Activated T-helper 2 cell treated with anti-CD3 and anti-CD28 coated beads, Interferon-gamma antibody, Interleukin-2, Interleukin-4, amounts not matched to agents 10 μg/mL and 5 μg/mL and 100 μg/mL, durations not matched to agents 14 hours and 24 hours and 36 hours (primary cell): ENCODE measurements at places on chromosomes 3 and 15.

DNA sequence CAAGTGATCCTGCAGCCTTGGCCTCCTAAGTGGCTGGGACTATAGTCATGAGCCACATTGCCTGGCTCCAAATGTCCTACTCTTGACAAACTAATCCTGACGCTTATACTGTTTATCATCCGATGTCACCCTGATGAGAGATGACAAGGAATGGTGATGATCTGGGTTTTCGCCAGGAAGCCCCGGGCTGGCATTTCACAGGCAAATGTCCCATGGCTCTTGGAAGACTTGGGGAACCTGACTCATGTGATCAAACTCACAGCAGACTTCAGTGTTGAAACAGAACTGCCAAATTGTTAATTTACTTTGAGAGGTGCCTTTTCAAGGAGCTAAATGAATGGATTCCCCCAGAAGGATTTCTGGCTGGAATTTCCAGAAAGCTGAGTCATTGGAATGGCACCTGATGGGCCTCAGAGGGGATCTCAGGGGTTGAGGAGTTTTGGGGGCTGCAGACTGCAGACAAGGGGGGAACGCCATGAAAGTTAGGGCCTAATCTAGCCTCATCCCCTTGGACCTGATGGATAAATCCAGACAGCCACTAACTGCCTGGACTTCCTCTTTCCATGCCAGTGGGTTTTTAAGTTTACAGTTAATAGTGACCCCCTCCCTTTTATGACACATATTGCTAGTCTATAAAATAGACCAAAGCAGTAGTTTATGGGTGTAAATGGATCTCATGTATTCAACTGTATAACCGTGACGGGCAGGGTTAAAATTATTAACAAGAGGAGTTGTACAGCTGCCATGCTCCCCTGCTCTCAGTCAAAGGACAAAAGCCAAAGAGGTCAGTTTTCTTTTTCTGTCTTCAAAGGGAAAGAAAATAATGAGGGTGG lies 146.6 kb downstream of the CHSY1 start:
- H3K27ac ChIP-seq: no peak overlapping the region
- DNase-seq: no peak
- H3K27me3 ChIP-seq: no peaks in the 10 kb centered on the region
- no peaks in the 10 kb centered on the region for H3K4me1 ChIP-seq

DNA sequence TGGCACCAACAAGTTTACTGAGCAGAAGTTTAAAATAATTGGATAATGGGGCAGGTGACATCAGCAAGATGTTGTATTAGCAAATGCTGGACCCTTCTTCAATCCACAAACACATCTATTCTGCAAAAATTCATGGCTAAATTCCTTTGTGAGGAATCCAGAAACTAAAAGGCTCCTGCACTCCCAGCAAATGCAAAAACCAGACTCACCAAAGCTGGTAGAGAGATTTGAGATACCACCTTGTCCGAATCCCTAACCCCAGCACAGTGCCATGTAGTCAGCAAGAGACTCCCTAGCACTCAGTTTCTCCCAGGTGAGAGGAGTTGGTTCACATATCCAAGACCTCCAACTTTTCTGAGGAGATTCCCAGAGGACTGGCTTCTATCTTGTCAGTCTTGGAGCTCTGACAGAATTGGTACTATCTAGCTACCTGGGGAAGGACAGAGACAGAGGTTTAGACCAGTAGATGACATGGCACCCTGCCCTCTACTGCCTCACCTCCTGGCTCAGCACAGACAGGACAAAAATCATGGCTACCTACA lies 21.8 kb downstream of the GREM1 start:
- no peaks in the 10 kb centered on the region for H3K36me3 ChIP-seq
- H3K27me3 ChIP-seq: peaks cover 34% of the 10 kb centered on the region
- no peak for DNase-seq
- no peaks in the 10 kb centered on the region for H3K4me1 ChIP-seq
- H3K4me3 ChIP-seq: no peak overlapping the region

DNA sequence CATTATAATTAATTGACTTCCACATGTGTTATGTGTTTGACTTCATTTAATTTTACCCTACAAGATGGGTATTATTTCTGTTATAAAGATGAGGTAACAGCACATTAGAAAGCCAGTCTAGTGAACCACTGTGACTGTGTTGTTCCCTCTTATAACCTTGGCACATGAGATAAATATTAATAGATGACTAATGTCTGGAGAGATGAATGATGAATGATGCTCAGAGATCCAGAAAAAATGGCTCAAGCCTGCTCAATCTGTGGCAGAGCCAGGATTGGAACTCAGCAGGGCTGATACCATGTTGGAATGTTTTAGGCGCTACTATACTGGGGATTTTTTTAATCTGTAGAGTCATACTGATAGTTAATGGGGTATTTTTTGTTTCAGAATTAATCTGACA lies 118.8 kb upstream of the PTX3 start:
- no peak for DNase-seq
- peaks cover 2% of the 10 kb centered on the region for H3K27me3 ChIP-seq
- H3K27ac ChIP-seq: no peak overlapping the region
- no peaks in the 10 kb centered on the region for H3K4me1 ChIP-seq

- no peaks in the 10 kb centered on the region for H3K36me3 ChIP-seq
- H3K4me3 ChIP-seq: no peak within 1 kb of the TSS
- no peaks in the 10 kb centered on the region for H3K4me1 ChIP-seq
- no peak for DNase-seq
- H3K27ac ChIP-seq: no peak within 1 kb of the TSS
These were observed at the start of gene UPK1B for GRCh38 chr3:119173325-119173724. Gene UPK1B (plus strand): TSS chr3:119173598. CDS start chr3:119186742, 13,144 bp downstream.

DNA sequence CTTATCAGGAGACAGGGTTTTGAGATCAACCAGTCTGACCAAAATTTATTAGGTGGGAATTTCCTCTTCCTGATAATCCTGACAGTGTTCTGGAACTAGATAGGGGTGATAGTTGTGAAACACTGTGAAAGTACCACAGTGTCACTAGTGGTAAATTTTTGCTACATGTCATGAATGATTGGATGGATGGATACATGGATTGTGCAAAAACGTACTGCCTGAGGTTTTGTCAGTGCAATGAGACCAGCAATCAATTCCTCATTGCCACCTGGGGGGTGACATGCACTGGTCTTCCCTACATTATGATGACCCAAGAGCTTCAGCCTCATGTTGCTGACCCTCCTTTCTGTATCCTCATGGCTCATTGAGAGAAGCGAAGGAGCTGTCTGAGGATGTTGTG lies 123.5 kb downstream of the SLCO3A1 start:
- no peak overlapping the region for H3K27ac ChIP-seq
- no peaks in the 10 kb centered on the region for H3K27me3 ChIP-seq
- H3K4me1 ChIP-seq: peaks cover 3% of the 10 kb centered on the region
- no peak overlapping the region for H3K4me3 ChIP-seq
- H3K36me3 ChIP-seq: no peaks in the 10 kb centered on the region
- no peak for DNase-seq

DNA sequence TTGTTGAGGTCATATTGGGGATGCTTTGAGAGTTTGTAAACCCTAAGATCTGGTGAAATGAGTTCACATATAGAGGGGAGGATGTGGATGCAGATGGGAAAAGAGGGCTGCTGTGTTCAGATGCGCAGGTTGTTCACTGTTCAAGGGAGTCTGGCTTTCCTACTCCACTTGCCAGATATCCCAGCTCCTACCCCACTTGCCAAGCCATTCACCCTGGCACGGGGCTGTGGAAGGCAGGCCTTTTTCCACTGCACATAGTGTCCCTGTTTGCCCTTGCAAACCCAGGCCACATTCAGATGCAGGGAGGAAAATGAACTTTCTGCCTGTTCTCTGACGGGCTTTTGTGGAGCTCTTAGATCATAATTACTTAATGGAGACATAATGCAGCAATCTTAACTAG lies 29.0 kb downstream of the CRABP1 start:
- no peak overlapping the region for H3K27ac ChIP-seq
- H3K4me1 ChIP-seq: no peaks in the 10 kb centered on the region
- no peak for DNase-seq
- peaks cover 10% of the 10 kb centered on the region for H3K27me3 ChIP-seq

DNA sequence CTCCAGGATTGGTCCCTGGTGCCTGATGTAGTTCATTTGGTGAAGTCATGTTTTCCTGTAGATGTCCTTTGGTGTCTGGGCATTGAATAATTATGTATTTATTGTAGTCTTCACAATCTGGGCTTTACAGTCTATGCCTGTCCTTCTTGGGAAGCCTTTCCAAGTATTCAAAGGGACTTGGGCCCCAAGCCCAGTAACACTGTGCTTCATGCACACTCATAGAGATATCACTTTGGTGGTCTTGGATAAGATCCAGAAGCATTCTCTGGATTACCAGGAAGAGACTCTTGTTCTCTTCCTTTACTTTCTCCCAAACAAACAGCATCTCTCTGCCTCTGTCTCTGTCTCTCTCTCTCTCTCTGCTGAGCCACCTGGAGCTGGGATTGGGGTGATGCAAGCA lies 281.1 kb upstream of the GOLGA6L4 start:
- no peaks in the 10 kb centered on the region for H3K36me3 ChIP-seq
- no peak overlapping the region for H3K4me3 ChIP-seq

DNA sequence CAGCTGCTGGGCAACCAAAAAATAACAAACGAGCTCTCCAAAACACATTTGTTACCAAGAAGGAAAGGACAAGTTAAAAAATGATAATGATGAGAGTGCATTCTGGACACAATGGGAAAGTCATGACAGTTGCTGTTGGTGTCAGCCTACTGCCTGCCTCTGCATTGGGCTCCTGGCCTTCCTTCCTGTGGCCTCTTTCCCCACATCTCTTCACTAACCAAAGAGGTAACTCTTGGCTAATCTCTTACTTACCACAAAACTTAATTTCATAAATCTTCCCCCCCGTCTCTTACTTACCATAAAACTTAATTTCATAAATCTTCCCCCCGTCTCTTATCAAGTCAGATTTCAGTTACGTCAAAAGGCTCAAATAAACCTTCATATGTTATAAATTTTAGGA lies 58.6 kb downstream of the AGTR1 start:
- DNase-seq: no peak
- no peak overlapping the region for H3K27ac ChIP-seq
- no peak overlapping the region for H3K4me3 ChIP-seq
- no peaks in the 10 kb centered on the region for H3K4me1 ChIP-seq

- H3K4me1 ChIP-seq: no peaks in the 10 kb centered on the region
- H3K27ac ChIP-seq: no peak overlapping the region
- H3K27me3 ChIP-seq: no peaks in the 10 kb centered on the region
- no peak for DNase-seq
These were observed 774 bp upstream of the TMCO5A start for GRCh38 chr15:37933666-37934065.

DNA sequence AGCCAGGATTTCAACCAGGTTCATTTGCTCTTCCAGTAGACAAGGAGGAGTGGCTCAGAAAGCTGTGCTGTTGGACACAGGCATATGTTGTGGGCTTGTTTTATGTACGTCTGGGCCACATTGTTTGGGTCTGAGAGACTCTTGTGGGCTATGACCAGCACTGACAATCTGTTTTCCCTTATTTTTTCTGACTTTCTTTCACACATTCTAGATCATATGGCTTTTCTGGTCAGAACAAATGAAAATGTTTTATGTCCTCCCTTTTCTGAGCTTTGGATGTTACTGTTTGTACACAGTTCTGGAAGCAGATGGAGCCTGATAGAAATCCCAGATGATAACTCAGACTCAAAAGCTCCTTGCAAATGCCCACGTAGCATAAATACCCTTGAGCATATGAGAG lies 85.8 kb upstream of the RGMA start:
- H3K27me3 ChIP-seq: peaks cover 4% of the 10 kb centered on the region
- no peaks in the 10 kb centered on the region for H3K36me3 ChIP-seq
- no peaks in the 10 kb centered on the region for H3K4me1 ChIP-seq
- H3K27ac ChIP-seq: no peak overlapping the region
- no peak overlapping the region for H3K4me3 ChIP-seq

GRCh38 chr3:57622362-57622761 lies 25.2 kb upstream of the ARF4 start:
- no peaks in the 10 kb centered on the region for H3K4me1 ChIP-seq
- peaks cover 53% of the 10 kb centered on the region for H3K36me3 ChIP-seq
- H3K27me3 ChIP-seq: no peaks in the 10 kb centered on the region
- H3K27ac ChIP-seq: no peak overlapping the region
- H3K4me3 ChIP-seq: no peak overlapping the region

DNA sequence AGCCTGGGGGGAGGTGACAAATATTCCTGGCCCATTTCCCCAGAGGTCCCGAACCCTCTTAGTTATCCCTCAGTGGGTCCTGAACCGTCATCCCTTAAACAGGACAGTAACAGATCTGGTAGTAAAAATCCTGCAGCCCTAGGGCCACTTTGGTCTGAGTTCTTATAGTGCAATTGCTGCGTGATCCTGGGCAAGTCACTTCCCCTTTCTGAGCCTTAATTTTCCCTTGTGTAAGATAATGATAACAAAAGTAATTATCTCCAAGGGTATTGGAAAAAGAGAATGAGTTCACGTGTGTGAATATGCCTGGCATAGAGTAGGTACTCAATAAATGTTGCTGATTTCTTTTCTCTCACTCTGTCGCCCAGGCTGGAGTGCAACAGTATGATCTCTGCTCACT lies 2.9 kb upstream of the JAGN1 start:
- DNase-seq: no peak
- H3K27ac ChIP-seq: no peak overlapping the region
- peaks cover 14% of the 10 kb centered on the region for H3K36me3 ChIP-seq

DNA sequence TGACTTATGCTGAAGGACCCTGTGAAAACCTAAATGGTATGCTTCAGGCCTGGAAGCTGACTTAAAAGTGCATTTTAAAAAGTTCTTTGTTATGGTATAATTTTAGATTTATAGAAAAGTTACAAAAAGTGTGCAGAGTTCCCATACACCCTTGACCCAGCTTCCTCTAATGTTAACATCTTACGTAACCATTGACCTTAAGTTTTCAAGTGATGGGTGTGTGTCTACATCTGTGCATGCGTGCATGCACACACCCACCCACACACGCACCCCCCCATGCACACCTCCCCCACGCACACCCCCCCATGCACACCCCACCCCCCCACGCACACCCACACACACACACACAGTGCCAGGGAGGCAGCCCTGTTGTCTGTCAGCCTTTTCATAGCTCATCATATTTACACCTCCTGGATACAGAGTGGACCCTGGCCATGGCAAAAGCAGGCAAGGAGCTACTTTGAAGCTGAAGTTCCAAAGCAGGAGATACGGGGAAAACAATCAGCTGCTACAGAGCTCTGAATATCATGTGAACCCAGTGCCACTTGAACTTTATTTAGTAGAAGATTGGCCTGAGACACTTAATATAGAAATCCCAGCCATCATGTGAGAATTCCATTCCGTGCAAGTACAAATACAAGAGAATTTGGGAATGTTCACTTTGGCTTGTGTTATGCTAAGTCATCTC lies 30.0 kb upstream of the TRAK1 start:
- no peak overlapping the region for H3K4me3 ChIP-seq
- no peaks in the 10 kb centered on the region for H3K36me3 ChIP-seq
- peaks cover 11% of the 10 kb centered on the region for H3K4me1 ChIP-seq
- no peak overlapping the region for H3K27ac ChIP-seq

GRCh38 chr3:58032186-58032585 lies 24.0 kb downstream of the FLNB start:
- no peaks in the 10 kb centered on the region for H3K27me3 ChIP-seq
- no peak overlapping the region for H3K27ac ChIP-seq
- no peak for DNase-seq
- peaks cover 45% of the 10 kb centered on the region for H3K4me1 ChIP-seq
